Amniotic stem cell (primary cell): ENCODE measurements at places on chromosomes 6 and 20.
A peak's percentile ranks its signal among the peaks of the same experiment; 100 is the strongest.

DNA sequence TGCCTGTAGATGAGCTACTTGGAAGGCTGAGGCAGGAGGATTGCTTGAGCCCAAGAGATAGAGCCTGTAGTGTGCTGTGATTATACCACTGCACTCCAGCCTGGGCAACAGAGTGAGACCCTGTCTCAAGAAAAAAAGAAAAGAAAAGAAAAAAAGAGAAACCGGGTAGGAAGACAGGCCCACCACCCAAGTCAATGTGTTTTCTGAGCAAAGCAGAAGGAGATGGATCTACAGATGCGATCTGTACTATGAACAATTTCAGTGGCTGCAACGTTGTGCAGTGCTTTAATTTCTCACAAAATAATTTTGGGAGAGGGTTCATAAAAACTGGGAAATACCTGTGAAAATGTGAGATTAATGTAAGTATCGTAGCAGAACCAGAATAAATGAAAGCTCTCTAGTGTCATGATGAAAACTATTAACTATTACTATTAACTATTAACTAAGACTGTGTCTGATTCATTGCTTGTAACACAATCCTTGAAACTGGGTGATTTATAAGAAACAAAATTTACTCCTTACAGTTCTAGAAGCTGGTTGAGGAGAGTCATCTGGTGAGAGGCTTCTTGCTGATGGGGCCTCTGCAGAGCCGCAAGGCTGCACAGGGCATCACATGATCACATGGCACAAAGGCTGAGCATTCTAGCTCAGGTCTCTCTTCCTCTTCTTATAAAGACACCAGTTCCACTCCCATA, 233.1 kb upstream of the ZNF217 start:
- no peak for DNase-seq

GRCh38 chr6:100803264-100804045, 77.7 kb downstream of the ASCC3 start:
- no peak for DNase-seq

DNA sequence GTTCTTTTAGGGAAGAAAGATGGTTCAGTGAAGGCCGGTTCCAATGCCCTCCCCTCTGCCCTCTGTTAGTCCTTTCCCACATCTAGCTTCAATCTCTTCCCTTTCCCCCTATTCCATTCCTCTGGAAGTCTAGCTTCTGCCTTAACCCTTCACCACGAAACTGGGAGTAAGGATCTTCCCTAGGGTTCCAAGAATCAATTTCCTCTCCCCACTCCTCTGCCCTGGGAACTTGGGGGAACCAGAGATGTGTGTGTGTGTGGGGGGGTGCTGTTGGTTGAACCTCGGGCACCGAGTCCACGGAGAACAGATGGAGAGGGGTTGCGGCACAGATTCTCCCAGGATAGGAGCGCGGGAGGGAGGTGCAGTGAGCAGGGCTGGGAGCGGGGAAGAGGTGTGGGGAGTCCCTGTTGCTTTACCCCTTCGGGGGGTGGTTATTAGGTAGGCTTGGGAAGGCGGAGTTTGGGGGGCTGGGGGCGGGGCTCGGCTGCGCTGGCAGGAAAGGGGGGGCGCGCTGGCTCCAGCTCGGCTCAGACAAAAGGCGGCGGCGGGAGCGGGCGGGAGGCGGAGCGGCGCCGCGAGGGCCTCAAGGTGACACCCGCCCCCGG, at the start of gene TMEM151B:
TMEM151B (plus strand) TSS at position 530 of the 605 bp plus-strand sequence. CDS start 293 bp downstream, outside the sequence.
- no peak for DNase-seq

GRCh38 chr20:17684077-17684888, 2.2 kb upstream of the RRBP1 start:
- no peak for DNase-seq

- DNase-seq = no peak
Measured at GRCh38 chr6:45483021-45483420, 105.3 kb upstream of the SUPT3H start.

GRCh38 chr6:9428421-9429172, 986.3 kb downstream of the TFAP2A start:
- no peak for DNase-seq

DNA sequence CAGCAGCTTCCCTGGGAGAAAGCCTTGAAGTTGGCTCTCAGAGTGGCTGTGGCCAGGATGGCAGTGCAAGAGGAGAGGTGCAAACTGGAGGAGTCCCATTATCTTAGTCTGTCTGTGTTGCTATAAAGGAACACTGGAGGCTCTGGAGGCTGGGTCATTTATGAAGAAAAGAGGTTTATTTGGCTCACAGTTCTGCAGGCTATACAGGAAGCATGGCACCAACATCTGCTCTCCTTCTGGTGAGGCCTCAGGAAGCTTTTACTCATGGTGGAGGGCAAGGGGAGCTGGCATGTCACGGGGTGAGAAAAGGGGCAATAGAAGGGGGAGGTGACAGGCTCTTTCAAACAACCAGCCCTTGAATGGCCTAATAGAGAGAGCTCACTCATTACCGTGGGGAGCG, 47.1 kb downstream of the PSMG4 start:
- no peak for DNase-seq

DNA sequence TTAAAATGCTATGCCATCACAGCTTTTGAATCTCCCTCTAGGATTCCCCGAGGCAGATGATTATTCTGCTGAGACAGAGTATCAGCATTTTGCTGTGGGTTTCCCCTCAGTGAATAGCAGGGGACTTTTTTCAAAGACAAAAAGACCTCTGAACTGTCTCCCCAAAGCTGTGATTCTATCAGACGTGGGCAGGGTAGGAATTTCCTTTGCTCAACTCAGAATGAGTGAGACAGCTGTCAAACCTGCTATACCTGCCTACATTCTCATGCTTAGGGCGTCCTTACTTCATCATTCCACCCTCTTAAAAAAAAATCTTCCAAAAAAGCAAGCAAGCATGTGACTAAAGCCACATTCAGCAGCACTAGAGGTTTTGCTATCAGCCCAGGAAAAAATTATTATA, 147.6 kb upstream of the FAM83B start:
- DNase-seq = no peak

DNA sequence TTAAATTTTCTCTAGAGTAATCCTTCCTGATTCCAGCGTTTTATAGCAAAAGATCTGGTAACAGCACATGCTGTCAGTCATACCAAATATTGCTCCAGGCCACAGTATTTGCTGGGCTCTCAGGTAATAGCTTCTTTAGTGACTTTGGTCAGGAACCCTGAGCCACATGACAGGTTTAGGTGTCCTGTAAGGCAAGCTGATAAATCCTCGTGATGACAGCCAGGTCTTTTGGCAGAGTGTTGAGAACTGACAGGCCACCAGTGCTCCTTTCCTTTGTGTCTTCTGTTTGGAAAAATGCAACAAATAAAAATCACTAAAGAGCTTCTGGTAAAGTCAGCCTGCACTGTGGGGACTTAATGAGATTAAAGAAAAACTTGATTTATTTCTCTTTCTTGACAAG, 34.6 kb downstream of the PRDM13 start:
- DNase-seq = no peak

DNA sequence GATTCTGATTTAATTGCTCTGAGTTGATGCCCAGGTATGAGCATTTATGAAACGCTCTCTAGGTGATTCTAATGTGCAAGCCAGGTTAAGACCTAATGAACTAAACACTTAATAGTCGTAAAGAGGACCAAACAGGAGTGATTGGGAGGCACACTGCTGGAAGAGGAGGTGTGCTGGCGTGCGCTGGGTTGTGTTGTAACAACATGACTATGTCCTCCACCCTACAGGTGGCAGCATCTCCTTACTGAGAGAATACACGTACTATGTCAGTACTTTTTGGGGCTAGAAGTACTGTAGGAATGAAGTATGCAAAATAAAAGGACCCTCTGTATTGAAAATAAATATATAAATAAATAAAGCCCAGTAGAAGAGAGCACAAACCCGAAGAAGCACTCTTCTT, 11.9 kb downstream of the C6orf89 start:
- DNase-seq = no peak

- no peak for DNase-seq
Measured at GRCh38 chr20:9068841-9069663, at the start of gene PLCB4. PLCB4 (plus strand) TSS chr20:9069087; CDS start chr20:9307815, 238,728 bp downstream.

DNA sequence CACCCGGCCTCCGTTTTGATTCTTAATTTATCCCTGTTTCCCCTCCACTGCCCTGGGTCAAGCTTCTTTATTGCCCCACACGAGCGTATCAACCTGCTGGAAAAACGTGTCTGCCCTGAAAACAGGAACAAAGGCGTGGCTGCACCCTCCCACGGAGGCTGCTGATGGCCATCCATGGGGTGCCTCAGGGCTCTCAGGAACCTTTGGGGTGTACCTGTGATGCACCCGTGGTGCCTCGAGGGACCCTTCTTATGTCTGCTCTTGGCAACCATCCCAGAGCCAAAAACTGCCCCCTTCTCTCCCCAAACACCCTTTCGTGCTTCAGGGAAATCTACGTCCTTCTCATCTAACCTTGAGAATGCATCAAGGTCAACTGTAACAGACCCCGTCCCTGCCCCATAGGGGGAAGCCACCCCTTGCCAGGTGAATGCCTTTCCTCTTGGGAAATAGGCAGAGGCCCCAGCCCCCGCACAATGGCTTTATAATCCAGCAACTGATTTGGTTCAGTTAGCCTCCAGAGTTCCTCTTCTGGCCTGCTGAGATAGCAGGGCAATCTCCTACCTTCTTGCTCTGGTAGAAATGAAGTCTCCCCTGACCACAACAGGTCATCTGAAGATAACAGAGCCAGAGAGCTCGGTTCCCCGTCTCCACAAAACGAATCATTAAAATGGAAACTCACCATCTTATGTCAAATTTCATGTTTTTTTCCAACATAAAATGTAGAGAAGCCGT, 29.4 kb downstream of the PSMG4 start:
- no peak for DNase-seq

GRCh38 chr6:70379473-70380013, 33.8 kb upstream of the FAM135A start:
- DNase-seq = no peak

DNA sequence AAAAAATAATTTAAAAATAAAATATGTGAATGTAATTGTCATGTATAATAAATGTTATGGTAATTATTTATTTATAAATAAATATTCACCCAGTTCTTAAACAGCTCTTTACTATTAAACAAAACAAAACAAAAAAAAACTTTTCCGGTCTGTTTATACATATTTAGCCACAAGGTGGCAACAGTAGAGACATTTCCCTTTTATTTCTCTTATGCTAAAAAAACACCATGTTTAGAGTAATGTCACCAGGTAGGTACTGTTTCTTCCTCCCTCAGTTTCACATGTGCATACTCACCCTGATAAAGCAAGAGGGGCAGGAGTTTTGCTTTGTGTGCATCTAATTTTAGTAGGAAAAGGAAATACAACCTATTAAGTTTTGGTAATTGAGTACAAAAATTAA, 610.4 kb upstream of the IMPG1 start:
- no peak for DNase-seq

- DNase-seq = no peak
Measured at GRCh38 chr6:71649915-71650314, 236.4 kb upstream of the RIMS1 start.

DNA sequence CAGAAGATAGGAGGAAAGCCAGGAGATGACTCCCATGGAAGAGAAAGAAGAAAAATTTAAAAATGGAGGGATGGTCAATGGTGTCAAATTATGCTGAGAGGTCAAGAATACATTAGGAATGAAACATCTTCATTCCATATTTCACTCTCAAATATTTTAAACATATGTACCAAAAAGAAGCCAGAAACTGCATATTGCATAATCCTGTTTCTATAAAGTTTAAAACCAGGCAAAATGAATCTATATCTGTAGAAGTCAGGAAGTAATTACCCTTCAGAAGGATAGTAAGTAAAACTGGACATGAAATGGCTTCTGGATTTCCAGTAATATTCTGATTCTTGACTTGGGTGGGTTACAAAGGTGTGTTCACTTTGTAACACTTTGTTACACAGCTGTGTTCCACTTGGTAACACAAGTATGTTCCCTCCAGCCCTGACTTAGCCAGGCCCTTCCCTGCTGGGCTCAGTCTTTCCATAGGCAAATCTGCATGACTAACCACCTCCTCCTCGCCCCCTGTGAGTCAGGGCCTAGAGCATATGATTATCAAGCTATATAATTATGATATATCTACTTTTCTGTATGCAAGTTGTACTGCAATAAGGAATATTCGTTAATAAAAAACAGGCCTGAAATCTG, 20.2 kb upstream of the C6orf141 start:
- no peak for DNase-seq

DNA sequence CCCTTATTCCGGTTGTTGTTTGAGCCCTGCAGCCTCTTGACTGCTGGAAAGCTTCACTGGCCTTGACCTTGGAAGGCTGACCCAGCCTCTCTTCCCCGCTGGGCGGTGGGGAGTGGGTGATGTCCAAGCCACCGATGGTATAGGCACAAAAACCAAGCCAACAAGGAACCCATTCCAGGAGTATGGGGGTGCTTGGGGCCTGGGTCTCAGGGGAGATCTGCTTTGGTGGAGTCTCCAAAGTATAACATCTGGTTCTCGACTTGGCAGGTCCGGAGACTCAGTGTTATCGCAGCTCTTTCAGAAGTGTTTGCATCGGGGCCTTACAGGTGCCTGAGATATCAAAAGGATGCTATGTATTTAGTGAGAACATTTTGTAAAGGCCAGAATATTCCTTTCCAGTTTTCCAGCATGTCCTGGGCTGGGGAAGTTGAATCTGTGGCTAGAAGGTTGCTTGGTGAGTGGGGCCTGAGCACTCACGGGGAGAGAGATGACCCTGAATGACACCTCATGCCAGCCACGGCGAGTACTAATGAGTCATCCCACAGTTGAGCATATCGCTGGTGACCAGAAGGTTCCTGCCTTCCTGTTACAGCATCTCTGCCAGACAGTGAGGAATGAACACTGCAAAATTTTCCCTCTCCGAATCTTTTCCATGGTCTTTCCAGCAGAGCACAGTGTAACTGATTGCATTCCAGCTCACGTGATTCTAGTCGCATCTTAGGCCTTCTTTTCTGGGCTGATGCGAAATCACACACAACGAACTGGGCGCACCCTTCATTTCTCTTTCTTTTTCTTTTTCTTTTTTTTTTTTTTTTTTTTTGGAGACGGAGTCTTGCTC, 133.9 kb downstream of the ZDHHC14 start:
- peak; percentile 33 for DNase-seq

GRCh38 chr20:43567477-43567876, 8.7 kb downstream of the SGK2 start:
- no peak for DNase-seq

DNA sequence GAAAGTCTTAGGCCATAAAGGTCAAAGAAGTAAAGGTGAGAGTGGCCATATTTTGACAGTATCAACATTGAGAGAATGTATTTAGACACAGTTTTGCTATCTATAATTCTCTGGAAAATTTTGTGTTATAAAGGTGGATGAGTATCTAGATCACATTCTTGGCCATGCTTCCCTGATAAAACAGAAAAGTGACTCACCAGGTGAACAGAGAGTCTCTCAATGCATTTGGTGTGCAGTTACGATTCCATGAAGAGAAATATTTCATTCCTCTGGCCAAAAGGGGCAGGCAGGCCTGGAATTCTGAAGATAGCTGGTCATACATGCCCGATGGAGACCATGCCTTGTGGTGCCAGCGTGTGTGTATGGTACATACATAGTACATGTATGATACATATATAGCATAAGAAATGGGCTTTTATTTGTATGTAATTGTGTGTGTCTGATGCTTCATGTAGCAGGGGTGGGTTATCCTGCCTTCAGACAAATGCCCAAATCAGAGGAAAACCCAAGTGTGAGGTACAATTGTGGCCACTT, 164.0 kb downstream of the SOBP start:
- no peak for DNase-seq

GRCh38 chr6:105331927-105332326, 71.0 kb downstream of the PREP start:
- no peak for DNase-seq
